Neural progenitor cell (in vitro differentiated cells): ENCODE measurements at places on chromosomes 3 and 15. TPM values are rescaled to one million over a fixed set of nuclear protein-coding genes. Genes with fewer than 3 reads are reported as not detected.

Gene P3H2
- total RNA-seq = 9.0 and 21.4 TPM in 2 replicates

Gene IGF2BP2
- 147 and 152 TPM in 2 replicates for total RNA-seq

GRCh38 chr3:141333836-141334626, 34.3 kb upstream of the ZBTB38 start:
- H3K27me3 ChIP-seq = no peaks in the 10 kb centered on the region
- no peak overlapping the region for H3K27ac ChIP-seq
- H3K36me3 ChIP-seq = no peaks in the 10 kb centered on the region

GRCh38 chr15:75307778-75308390, 25.2 kb downstream of the GOLGA6D start:
- H3K36me3 ChIP-seq = no peaks in the 10 kb centered on the region
- no peak overlapping the region for H3K27ac ChIP-seq
- H3K27me3 ChIP-seq = peaks cover 35% of the 10 kb centered on the region
- no peaks in the 10 kb centered on the region for H3K4me1 ChIP-seq

Gene LRRC31
- total RNA-seq = not detected in 2 replicates

Gene GOLGA6L1
- total RNA-seq = not detected in 2 replicates

- H3K36me3 ChIP-seq = no peaks in the 10 kb centered on the region
- no peak for DNase-seq
- no peaks in the 10 kb centered on the region for H3K27me3 ChIP-seq
- no peak overlapping the region for H3K27ac ChIP-seq
These were observed 3.2 kb upstream of the FLNB start for GRCh38 chr3:58004973-58005372.

- H3K4me3 ChIP-seq = no peak overlapping the region
- no peaks in the 10 kb centered on the region for H3K27me3 ChIP-seq
- H3K36me3 ChIP-seq = no peaks in the 10 kb centered on the region
- DNase-seq = no peak
- H3K27ac ChIP-seq = no peak overlapping the region
These were observed 84.7 kb downstream of the AGBL1 start for GRCh38 chr15:86164232-86164898.

Gene HCLS1
- total RNA-seq = not detected in 2 replicates

GRCh38 chr3:139299261-139300132, 44.3 kb upstream of the MRPS22 start:
- no peak overlapping the region for H3K4me3 ChIP-seq
- DNase-seq = no peak
- no peak overlapping the region for H3K27ac ChIP-seq
- no peaks in the 10 kb centered on the region for H3K4me1 ChIP-seq

DNA sequence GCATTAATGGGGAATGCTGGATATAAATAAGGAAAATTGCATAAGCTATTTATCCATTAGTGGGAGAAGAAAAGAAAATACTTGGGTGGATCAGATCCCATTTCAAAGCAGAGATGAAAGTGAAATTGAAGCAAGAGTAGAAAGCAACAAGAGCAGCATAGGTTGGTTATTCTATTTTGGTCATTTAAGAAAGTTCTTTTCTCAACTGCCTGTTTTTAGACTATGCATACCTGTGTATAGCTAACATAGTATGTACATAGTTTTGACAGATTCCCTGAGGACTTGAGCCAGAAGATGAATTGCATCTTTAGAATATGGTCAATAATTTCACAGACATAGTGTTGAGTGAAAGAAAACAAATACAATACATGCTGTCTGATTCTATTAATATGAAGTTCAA, 29.0 kb upstream of the DENND4A start:
- H3K27ac ChIP-seq = no peak overlapping the region
- H3K36me3 ChIP-seq = no peaks in the 10 kb centered on the region
- no peaks in the 10 kb centered on the region for H3K4me1 ChIP-seq
- no peak for DNase-seq

DNA sequence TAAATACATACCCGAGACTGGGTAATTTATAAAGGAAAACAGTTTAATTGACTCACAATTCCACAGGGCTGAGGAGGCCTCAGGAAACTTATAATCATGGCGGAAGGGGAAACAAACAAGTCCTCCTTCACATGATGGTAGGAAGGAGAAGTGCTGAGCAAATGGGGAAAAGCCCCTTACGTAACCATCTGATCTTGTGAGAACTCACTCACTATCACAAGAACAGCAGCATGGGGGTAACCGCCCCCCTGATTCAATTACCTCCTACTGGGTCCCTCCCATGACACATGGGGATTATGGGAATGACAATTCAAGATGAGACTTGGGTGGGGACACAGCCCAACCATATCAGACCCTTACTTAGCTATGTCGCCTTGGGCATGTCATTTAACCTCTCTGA, 27.7 kb downstream of the SCG3 start:
- no peak overlapping the region for H3K27ac ChIP-seq
- H3K36me3 ChIP-seq = no peaks in the 10 kb centered on the region

Gene BFSP2
- total RNA-seq = not detected in 2 replicates

DNA sequence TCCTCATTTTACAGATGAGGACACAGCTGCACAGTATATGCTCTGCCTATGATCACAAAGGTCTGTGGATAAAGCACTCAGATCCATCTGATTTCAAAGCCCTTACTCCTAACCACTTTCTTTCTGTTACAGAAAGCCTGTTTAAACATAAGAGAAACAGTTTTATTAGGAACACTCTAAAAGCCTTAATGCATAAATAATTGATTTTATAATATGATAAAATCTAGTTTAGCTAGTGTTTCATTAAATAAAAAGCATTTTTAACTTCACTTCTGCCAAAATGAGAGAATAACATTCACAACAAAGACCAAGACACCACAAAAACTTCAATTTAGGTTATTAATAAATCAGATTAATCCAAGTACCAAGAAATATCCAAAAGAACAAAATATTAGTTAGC, 21.4 kb downstream of the SNX4 start:
- H3K27me3 ChIP-seq = no peaks in the 10 kb centered on the region
- no peaks in the 10 kb centered on the region for H3K4me1 ChIP-seq
- H3K27ac ChIP-seq = no peak overlapping the region

Gene RBPMS2
- total RNA-seq = 0.15 and 1.8 TPM in 2 replicates
